Stimulated activated CD8-positive, alpha-beta memory T cell treated with anti-CD3 and anti-CD28 coated beads, Interleukin-4, amount 100 ng/mL, for 48 hours (primary cell): ENCODE measurements at places on chromosomes 12 and 14.

DNA sequence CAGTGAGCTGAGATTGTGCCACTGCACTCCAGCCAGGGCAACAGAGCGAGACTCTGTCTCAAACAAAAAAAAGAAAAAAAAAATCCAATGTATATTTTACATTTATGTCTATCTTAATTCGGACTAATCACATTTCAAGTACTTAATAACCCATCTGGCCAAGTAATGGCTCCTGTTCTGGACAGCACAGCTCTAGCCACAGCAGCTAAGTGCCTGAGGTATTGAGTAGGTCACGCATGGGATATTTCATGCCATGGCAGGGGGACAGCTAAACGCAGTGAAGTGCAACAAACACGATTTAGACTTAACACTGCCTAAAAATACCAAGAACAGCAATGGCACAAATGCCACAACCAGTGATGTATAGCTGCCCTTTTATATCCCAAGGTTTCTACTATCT is 8.0 kb downstream of the BAZ1A start:
- no peak for DNase-seq

DNA sequence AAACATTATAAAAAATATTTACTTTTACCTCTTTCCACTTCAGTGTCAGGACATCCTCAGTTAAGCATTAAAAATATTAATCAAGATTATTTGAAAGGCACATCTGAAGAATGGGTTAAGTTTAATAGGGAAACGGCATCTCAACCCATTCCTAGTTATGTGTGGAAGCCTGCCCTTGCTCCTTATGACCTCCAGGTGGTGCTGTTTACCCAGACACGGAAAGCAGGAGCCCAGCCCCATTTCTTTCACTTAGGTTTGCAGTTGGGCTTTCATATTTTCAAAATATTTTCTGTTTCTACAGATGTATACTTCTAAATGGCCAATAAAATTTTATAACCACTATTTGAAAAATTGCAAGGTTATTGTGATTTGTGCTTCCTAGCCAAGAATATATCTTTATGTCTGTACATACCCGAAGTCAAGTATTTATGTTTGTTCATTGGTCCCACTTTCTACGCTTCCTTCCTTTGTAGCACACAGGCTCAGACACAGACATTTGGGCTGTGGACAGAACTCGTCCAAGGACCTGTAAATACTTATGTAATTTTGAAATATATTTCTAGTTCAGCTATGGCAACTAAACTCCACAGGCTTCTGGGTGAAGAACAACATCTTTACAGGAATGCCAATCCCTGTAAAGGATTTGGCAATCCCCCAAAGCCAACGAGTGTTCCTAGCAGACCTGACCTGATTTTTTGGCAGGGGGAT is 247.1 kb downstream of the AKAP6 start:
- peak; percentile 34 for DNase-seq

- DNase-seq = no peak
These were observed 226.8 kb downstream of the NUAK1 start for GRCh38 chr12:105911966-105912365.

DNA sequence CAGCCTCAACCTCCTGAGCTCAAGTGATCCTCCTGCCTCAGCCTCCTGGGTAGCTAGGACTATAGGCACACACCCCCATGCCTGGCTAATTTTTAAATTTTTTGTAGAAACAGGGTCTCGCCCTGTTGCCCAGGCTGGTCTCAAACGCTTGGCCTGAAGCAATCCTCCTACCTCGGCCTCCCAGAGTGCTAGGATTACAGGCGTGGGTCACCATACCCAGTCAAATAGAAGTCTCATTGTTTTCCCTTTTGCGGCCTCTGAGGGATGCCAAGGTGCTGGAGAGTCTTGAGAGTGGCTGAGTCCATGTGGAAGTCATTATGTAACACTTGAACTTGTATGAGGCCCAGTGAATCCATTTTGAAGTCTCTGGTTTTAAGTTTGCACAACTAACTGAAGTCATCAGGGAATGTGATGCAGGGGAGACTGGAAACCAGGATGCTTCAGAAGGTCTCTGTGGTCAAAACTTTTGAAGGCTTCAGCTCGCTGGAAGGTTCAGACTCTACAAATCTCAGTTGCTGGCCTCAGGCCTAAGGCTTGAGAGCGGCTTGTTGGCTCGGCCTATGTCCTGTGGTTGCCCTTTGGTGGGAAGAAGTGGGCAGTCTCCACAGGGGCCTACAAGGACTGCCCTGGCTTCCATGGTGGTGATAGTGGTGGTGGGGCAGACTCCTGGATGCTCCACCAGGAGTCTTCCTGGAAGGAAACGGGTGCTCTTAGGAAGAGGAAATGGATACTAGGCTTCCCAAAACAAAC is 29.2 kb downstream of the GALNT16 start:
- DNase-seq = no peak

DNA sequence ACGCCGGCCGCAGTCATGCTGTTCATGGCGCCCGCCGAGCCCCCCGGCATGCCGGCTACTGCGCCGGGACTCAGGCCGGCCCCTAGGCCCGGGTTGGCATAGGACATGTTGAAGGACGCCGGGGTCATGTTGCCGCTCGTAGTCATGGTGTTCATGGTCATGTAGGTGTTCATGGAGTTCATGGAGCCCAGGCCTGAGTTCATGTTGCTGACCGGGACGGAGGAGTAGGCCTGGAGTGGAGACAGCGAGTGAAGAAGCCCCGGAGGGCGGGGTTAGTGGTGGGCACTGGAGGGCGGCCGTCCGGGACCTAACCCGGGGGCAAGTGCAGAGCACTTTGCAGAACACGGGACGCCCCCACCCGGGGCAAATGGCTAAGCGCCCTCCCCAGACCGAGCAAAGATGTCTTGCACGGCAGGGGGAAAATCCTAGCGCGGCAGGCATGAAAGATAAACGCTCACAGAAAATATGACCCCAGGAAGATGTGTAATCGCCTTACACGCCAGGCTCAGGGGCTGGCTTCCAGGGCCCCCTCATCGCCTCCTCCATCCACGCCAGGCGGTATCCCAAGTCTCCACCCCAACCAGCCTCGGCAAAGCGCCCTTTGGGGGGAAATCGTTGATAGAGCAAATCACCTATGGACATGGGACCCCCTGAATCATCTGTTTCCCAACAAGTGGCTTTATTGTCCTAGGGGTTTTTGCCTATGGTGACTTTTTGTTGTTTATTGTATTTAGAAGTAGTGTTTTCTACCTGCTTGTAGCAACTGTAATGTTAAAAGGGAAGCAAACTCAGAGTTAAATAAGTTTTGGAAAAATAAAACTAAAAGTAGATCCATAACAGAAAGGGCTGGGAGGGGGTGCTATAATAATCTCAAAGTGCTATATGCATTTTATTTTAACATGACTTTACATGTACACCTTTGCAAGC is 2.3 kb downstream of the FOXA1 start:
- DNase-seq = no peak

DNA sequence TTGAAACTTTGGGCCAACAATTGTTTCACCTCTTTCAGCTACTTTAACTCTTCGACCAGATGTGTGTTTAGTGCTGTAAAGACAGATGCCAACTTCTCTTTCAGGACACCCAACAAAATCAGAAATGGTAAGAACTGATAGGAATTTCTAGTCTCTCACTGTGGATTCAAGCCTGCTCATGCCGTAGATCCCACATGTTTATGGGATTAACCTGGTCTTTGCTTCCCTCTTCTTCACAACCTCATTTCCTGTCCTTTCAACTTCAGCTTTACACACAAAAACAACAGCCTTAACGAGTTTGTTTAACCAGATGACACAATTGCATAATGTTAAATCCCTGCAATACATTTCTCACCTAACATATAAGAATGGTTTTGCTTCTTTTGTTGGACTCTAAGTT is 1031.9 kb upstream of the LRFN5 start:
- DNase-seq = no peak

- DNase-seq = no peak
These were observed 21.0 kb upstream of the PLEKHG3 start for GRCh38 chr14:64683264-64683663.

DNA sequence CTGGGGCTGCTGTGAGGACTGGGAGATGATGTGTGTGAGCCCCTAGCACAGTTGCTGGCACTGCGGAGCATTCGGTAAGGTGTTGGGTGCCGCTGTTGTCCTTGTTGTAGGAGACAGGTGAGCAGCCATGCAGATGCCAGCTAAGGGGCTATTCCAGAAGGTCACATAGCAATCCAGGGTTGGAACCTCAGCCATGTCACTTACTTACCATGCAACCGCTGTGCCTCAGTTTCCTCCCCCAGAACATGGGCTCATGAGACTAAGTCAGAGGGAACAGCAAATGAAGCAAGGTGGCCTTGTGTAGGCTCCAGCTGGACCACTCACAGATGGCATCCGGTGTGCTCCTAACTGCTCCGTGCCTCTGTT is 13.2 kb downstream of the DTX1 start:
- DNase-seq = no peak

- no peak for DNase-seq
These were observed 3.2 kb downstream of the OSBPL8 start for GRCh38 chr12:76556368-76556767.

GRCh38 chr14:72303930-72304329 is 371.7 kb downstream of the RGS6 start:
- DNase-seq = no peak

DNA sequence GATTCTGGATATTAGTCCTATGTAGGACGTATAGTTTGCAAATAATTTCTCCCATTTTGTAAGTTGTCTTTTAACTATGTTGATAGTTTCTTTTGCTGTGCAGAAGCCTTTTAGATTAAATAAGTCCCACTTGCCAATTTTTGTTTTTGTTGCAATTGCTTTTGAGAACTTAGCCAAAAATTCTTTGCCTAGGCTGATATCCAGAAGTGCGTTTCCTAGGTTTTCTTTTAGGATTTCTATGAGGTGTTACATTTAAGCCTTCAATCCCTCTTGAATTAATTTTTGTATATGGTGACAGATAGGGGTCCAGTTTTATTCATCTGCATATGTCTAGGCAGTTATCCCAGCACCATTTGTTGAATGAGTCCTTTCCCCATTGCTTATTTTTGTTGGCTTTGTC is 264.4 kb upstream of the OR4E1 start:
- no peak for DNase-seq

GRCh38 chr14:37417833-37418232 is 177.2 kb downstream of the FOXA1 start:
- DNase-seq = no peak

DNA sequence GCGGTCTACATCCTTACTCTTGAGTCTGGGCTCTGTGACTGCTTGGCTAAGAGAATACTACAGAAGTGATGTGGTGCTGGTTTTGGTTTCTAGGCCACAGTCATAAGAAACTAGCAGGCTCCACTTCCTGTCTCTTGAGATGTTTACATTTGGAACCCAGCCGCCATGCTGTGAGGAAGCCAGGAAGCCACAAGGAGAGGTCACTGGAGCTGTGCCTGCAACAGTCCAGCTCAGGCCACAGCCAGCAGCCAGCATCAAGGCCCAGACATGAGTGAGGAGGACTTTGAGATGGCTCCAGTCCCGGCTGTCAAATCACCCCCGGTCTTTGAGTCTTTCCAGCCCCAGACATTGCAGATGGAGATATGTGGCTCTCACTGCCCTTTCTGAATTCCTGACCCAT is 12.9 kb upstream of the FAM181A start:
- no peak for DNase-seq

DNA sequence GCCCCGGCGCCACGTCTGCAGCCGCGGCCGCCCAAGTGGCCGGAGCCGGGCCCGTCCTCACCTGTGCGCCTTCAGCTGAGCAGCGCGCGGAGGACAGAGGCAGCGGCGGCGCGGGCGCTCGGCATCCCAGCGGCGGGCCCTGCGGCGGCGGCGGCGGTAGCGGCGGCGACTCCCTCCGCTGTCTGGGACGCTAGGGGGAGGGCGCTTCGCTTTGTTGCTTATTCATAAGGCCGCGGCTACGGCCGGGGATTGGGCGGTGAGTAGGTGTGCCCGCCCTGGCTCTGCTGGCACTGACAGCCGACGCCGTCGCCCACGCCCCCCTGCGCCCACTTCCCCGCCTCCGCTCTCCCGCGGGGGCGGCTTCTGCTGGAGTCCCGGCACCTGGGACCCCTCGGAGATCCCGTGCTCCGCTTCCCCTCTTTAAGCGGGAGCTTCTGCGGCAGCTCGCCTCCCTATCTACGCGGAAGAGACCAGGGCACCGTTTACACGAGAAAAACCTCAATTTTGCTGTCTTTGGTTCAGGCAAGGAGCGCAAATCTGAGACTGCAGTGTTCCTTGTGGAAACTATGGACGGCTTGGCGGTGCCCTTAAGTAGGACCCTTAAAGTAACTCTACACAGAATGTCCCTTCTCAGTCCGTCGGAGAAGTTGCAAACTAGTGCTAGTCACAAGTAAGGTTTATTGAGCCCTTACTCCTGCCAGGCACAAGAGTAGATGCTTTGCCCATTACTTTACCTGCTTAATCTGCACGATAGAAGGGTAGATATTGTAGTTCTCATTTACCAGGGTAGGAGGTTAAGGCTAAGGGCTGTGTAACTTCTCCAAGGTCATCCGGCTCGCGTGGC is at the start of gene ARMH4:
ARMH4 (minus strand) TSS at position 200 of the 844 bp plus-strand sequence. CDS start 12,855 bp downstream, outside the sequence.
- DNase-seq = peak; percentile 73

- no peak for DNase-seq
These were observed 8.5 kb upstream of the MYO1A start for GRCh38 chr12:57058454-57058853.

GRCh38 chr14:23861666-23862065 is 91.9 kb upstream of the DHRS4 start:
- DNase-seq = no peak

- peak; percentile 45 for DNase-seq
These were observed 333.6 kb downstream of the TMEM121 start for GRCh38 chr14:105859717-105860614.

GRCh38 chr14:51552275-51552674 is 99.4 kb upstream of the FRMD6 start:
- DNase-seq = no peak

DNA sequence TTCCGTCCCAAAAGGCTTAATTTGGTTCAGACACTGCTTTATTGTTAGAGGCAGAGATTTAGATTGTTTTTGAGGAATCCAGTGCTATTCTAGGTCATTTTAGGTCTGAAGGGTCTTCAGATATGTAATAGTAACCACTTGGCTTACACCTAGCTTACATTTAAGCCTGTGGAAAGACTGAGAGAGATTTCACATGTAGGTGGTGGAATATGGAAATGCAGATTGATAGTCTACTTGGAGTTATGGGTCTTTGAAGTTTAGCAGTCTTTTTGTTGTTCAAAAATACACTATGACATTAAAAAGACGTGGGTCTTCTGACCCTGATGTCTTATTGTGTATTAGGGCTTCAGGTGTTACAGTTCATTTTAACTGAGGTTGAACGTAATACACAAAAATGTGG is 51.4 kb upstream of the CCT2 start:
- no peak for DNase-seq

GRCh38 chr12:122610911-122611310 is 83.9 kb downstream of the KNTC1 start:
- no peak for DNase-seq

- DNase-seq = no peak
These were observed 187.9 kb downstream of the EPS8 start for GRCh38 chr12:15601210-15601800.

- DNase-seq = no peak
These were observed 16.8 kb downstream of the MSI1 start for GRCh38 chr12:120352117-120352516.

DNA sequence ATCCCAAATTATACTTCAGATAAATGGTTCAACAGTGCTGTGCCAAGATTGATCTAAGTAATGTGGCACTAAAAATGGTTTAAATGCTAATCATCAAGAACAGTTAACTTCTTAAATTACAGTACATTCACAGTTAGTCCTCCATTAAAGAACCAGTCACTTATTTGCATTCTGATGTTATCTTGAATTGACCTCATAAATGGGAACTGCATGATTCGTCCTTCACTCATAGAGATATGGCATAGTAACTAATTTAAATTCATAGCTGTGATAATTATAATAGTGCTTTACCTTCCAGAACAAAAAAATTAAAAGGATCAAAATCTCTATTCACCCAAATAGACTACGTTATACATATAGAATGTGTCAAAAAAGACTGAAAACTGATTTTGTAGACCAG is 61.1 kb downstream of the COCH start:
- DNase-seq = no peak

GRCh38 chr12:22407397-22407796 is 72.9 kb upstream of the ST8SIA1 start:
- DNase-seq = no peak
